Cardiac muscle cell (in vitro differentiated cells and primary cell): ENCODE measurements at places on chromosomes 13 and 19. TPM values are rescaled to one million over a fixed set of nuclear protein-coding genes. Genes with fewer than 3 reads are reported as not detected.
A peak's percentile ranks its signal among the peaks of the same experiment; 100 is the strongest.

GRCh38 chr13:111153977-111154332 is 38.8 kb downstream of the ARHGEF7 start:
- H3K36me3 ChIP-seq: no peaks in the 10 kb centered on the region
- peak overlapping the region; percentile 99 for H3K27ac ChIP-seq
- peaks cover 22% of the 10 kb centered on the region for H3K27me3 ChIP-seq

GRCh38 chr13:81986308-81986707 is 1645.4 kb upstream of the SPRY2 start:
- no peaks in the 10 kb centered on the region for H3K36me3 ChIP-seq
- no peak overlapping the region for H3K4me3 ChIP-seq
- H3K27me3 ChIP-seq: no peaks in the 10 kb centered on the region
- DNase-seq: no peak
- H3K27ac ChIP-seq: no peak overlapping the region
- peaks cover 9% of the 10 kb centered on the region for H3K4me1 ChIP-seq

DNA sequence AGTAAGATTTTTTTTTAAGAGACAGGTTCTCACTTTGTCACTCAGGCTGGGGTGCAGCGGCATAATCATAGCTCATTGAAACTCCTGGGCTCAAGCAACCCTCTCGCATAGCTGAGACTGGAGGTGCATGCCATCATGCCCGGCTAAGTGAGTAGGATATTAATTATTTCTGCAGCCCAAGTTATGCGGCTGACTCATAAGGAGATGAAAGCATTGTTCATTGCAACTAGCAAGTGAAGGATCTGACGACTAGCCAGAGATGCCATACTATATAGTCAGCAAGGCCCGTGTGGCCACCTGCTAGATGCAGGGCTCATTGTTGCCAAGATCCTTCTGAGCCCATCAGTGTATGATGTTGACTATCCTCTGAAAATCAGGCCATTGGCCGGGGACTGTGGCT is 45.2 kb downstream of the ABCC4 start:
- no peak for DNase-seq
- H3K27me3 ChIP-seq: no peaks in the 10 kb centered on the region
- no peak overlapping the region for H3K4me3 ChIP-seq
- no peaks in the 10 kb centered on the region for H3K36me3 ChIP-seq
- H3K4me1 ChIP-seq: no peaks in the 10 kb centered on the region

Gene SIX5
- total RNA-seq: 78.8 and 88.2 TPM in 2 replicates

DNA sequence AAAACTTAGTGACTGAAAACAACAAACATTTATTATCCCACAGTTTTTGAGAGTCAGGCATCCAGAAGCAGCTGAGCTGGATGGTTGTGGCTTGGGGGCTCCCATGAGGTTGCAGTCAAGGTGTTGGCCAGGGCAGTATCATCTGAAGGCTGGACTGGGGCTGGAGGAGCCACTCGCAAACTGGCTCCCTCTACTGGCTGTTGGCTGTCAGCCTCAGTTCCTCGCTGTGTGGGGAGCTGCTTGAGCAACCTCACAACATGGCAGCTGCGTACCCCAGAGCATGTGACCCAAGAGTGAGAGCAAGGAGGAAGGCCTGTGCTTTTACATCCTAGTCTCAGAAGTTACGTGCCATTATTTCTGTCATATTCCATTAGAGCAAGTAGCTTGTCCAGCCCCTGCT is 9.7 kb downstream of the YJU2 start:
- no peaks in the 10 kb centered on the region for H3K27me3 ChIP-seq
- no peak overlapping the region for H3K27ac ChIP-seq
- H3K4me3 ChIP-seq: no peak overlapping the region
- no peaks in the 10 kb centered on the region for H3K4me1 ChIP-seq

Gene PODNL1
- total RNA-seq: 0.24 and 0.67 TPM in 2 replicates

GRCh38 chr19:46745521-46746280 is at the start of gene FKRP:
TSS of gene FKRP (plus strand) at chr19:46746057. CDS start at chr19:46755451, 9,394 bp downstream.
- peak within 1 kb of the TSS; percentile 100 for H3K4me3 ChIP-seq
- H3K27ac ChIP-seq: peak within 1 kb of the TSS; percentile 98
- DNase-seq: peak; percentile 63
- no peaks in the 10 kb centered on the region for H3K4me1 ChIP-seq
- H3K27me3 ChIP-seq: no peaks in the 10 kb centered on the region

Gene HSD11B1L
- total RNA-seq: 62.5 and 80.5 TPM in 2 replicates

DNA sequence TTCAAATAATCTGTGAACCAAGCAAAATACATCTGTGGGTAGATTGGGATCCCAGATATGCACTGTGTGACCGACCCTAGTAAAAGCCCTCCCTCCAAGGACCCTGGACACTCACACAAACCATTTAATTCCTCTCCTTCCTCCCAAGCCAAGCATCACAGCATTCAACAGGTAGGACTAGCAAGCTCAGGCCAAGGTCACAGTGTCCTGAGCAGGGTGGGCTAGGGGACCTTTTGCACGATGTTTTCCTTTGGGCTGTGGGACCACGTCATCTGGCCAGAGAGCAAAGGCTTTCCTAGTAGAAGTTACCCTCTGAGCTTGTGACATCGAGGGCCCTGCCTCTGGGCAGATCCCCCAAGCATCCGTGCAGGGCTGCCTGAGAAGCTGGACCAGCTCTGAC is 297.6 kb upstream of the ZNF507 start:
- no peak overlapping the region for H3K27ac ChIP-seq
- no peaks in the 10 kb centered on the region for H3K4me1 ChIP-seq
- DNase-seq: no peak
- H3K36me3 ChIP-seq: no peaks in the 10 kb centered on the region
- H3K27me3 ChIP-seq: peaks cover 22% of the 10 kb centered on the region
- H3K4me3 ChIP-seq: no peak overlapping the region

GRCh38 chr19:55149078-55150003 is at the start of gene TNNT1:
TSS of gene TNNT1 (minus strand) at chr19:55149206. CDS start at chr19:55147157, 2,049 bp downstream.
- no peak within 1 kb of the TSS for H3K27ac ChIP-seq
- H3K36me3 ChIP-seq: no peaks in the 10 kb centered on the region
- no peak for DNase-seq
- H3K27me3 ChIP-seq: peaks cover 9% of the 10 kb centered on the region
- H3K4me1 ChIP-seq: peaks cover 5% of the 10 kb centered on the region
- H3K4me3 ChIP-seq: no peak within 1 kb of the TSS

DNA sequence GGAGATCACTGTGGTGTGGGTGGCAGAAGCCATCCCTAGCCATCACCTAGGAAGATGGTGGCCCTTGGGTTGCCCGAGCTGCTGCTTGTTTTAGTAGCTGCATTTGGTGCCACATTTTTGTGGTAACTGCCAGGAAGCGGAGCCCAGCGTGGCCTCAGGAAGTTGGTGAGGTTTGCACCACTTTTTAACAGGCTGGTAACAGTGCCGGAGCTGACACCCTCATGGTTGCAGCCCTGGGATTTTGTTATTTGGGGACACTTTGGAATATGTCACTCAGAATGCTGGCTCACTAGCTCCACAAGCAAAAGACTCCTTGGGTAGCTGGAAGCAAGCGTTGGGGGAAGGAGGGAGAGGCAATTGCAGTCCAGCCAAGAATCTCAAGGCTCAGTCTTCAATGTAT is 22.1 kb downstream of the ACTN4 start:
- peak overlapping the region; percentile 92 for H3K27ac ChIP-seq
- no peaks in the 10 kb centered on the region for H3K27me3 ChIP-seq
- H3K4me1 ChIP-seq: peaks cover 80% of the 10 kb centered on the region
- H3K36me3 ChIP-seq: peaks cover 4% of the 10 kb centered on the region
- no peak overlapping the region for H3K4me3 ChIP-seq

DNA sequence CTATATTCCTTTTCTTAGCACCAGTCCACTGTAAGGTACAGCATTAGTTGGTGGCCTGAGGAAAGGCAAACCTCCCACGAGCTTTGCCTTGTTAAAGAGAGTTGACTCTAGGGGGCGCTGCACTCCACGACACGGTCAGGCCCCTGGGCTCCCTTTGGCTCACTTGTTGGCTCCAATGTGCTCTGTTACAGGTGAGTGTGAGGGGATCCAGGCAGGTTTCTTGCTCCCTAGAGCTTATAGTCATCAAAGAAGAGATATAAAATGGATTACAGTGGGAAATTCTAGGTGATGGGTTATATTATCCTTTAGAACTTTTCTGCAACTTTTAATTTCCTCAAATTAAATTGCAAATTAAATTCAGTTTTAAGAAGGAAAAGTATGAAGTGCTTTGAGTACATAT is 3.7 kb downstream of the WDR87 start:
- no peak overlapping the region for H3K4me3 ChIP-seq
- H3K36me3 ChIP-seq: no peaks in the 10 kb centered on the region
- peaks cover 9% of the 10 kb centered on the region for H3K4me1 ChIP-seq
- peak; percentile 95 for DNase-seq
- peak overlapping the region; percentile 55 for H3K27ac ChIP-seq

DNA sequence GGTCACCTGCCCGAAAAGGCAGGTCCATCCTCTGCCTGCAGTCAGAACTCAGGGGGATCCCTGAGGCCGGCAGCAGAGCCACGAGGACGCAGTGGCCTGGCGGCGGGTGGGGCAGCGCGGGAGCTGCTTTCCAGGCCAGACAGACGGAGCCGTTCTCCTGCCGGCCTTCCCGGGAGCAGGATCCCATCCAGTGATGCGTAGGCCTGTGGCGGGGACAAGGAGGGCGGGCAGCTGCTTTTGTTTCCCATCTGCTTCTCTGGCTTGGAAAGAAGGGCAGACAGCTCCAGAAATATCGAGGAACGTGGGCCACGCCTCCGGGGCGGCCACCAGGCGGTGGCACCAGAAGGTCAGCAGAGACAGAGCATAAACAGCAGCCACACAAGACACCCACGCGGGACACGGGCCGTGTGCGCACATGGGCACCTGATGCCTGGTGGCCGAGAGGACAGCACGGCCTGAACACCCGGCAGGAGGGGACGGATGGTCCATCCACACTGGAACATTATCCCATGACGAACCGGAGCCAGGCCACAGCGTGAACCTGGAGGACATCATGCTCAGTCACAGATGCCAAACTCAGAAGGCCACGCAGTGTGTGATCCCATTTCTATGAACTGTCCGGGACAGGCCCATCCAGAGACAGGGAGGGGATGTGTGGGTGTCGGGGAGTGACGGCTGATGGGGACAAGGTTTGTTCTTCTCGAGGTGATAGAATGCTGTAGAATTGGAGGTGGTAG is 13.9 kb upstream of the MKNK2 start:
- H3K27ac ChIP-seq: peak overlapping the region; percentile 51
- no peaks in the 10 kb centered on the region for H3K36me3 ChIP-seq
- H3K27me3 ChIP-seq: no peaks in the 10 kb centered on the region
- H3K4me1 ChIP-seq: peaks cover 13% of the 10 kb centered on the region
- H3K4me3 ChIP-seq: no peak overlapping the region

Gene AKAP8L
- total RNA-seq: 207 and 410 TPM in 2 replicates

DNA sequence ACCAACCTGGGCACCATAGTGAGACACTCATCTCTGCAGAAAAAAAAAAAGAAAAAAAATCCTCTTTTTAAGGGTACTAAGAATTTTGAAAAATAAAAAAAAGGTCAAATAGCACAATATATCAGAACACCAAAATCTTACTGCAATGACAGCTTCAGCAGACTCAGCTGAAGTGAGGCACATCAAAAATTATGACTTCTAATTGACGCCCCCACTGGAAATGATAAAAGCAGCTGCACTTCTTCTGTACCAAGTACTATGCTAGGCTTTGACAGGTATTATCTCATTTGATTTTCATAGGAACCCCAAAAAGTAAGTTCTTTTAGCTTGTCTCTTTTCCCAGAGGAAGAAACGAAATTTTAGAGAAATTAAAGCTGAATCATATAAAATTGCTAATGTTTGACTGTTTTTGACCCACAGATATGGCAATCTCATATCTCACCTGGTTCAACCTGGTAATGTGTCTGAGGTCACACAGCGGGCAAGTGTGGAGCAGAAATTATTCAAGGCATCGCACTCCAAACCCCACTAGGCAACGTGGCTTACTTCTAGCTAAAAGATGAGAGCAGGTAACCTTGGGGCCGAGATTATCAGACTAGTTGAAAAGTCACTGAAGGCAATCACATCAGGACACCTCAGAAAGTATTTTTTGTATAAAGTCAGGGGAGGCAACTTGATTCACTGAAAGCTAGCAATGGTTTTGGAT is 78.1 kb downstream of the TNFSF11 start:
- H3K4me1 ChIP-seq: no peaks in the 10 kb centered on the region
- no peak for DNase-seq

Gene MEX3D
- total RNA-seq: 49.7 and 65.6 TPM in 2 replicates

Gene YIPF2
- total RNA-seq: 67.2 and 69.9 TPM in 2 replicates

Gene KASH5
- 0.27 TPM in 1 of 2 replicates, not detected in the other for total RNA-seq

- no peaks in the 10 kb centered on the region for H3K27me3 ChIP-seq
- DNase-seq: no peak
- peaks cover 8% of the 10 kb centered on the region for H3K4me1 ChIP-seq
- no peak overlapping the region for H3K27ac ChIP-seq
- no peaks in the 10 kb centered on the region for H3K36me3 ChIP-seq
Measured at GRCh38 chr13:39900106-39900750, 244.8 kb downstream of the COG6 start.

Gene MAST1
- total RNA-seq: 3.7 and 7.9 TPM in 2 replicates

DNA sequence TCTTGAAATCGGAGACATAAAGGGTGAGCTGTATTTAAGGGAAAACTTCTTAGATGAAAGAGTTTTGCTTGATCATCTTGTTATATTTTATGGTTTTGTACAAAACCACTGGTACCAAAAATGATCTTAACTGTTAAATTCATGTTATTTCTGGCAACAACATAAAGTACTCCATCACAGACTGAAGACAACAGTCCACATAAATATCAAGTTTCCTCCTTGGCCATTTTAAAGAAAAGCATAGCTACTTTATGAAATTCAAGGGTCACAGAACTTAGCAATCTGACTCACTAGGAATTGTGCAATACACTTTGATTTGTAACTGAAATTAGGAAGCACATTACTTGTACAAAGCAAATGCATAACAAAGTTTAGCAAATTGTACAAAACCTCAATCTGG is 66.3 kb downstream of the TBC1D4 start:
- peak overlapping the region; percentile 52 for H3K27ac ChIP-seq
- DNase-seq: no peak
- no peaks in the 10 kb centered on the region for H3K36me3 ChIP-seq
- H3K4me1 ChIP-seq: peaks cover 52% of the 10 kb centered on the region
- no peak overlapping the region for H3K4me3 ChIP-seq

DNA sequence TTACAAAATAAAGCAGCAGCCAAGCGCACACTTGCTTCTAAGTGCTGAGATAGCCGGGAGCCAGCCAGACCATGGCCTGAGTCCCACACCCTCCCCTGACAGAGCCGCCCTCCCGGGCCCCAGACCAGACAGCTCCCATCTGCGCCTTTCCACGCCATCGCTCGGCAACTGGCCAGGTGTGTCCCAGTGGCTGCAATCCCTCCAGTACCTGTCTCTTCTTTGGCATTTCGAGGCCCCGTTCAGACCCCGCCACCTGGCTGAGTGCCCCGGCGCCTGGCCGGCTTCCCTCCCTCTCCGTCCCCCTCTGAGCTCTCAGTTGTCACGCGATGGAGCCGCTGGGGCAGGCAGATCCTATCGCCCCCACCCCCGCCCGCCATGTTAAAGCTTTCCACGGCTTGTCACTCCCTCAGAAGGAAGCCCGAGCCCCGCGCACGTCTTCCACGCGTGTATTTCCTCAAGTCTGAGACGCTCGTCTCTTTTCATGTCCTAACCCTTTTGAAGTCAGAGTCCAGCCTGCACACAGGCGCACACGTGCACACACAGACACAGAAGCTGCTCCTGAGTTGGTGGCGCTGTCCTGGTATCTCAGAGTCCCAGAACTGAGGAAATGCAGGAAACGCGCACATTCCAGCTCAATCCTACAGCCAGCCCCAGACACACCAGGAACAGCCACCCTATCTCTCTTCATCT is 7.9 kb downstream of the MLLT1 start:
- H3K27me3 ChIP-seq: no peaks in the 10 kb centered on the region
- DNase-seq: peak; percentile 91
- H3K36me3 ChIP-seq: peaks cover 7% of the 10 kb centered on the region
- peak overlapping the region; percentile 91 for H3K27ac ChIP-seq
- peak overlapping the region; percentile 2 for H3K4me3 ChIP-seq

Gene IL4I1
- 0.63 TPM in 1 of 2 replicates, not detected in the other for total RNA-seq
